Stimulated activated CD8-positive, alpha-beta memory T cell treated with anti-CD3 and anti-CD28 coated beads, Interleukin-12 subunit alpha, Interleukin-12 subunit beta, amount 100 ng/mL, for 1 hour (primary cell): ENCODE measurements at places on chromosomes 2 and 18.

DNA sequence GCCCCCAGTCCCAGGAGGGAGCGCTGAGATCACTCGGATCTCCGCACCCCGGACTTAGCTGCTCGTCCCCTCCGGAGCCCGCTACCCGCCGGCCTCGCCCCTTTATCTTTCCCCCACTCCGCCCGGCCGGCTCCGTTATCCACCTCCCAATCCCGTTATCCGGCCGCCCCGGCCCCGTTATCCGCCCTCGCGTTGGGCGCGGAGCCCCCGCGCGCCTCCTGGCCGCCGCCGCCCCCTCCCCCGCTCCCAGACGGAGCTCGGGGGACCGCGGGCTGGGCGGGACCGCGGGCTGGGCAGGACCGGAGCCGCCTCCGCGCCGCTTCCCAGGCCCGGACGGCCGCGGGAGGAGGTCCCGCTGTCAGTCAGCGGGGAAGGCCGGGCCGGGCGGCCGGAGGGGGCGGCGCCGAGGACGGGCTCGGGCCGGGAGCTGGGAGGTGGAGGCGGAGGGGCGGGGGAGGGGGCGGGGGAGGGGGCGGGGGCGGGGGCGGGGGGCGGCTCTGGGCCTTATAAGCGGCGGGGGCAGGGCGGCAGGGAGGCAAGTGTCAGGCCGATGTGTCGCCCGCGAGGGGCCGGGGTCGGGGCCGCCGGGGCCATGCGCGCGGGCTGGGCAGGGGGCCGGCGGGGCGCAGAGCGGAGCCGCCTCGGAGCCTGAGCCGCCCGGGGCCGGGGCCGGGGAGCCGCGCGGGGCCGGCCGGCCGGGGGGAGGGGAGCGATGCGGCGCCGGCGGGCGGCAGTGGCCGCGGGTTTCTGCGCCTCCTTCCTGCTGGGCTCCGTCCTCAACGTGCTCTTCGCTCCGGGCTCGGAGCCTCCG is at the start of gene PKDCC:
Gene PKDCC, plus strand, starts transcription at position 534 of the 811 bp plus-strand sequence. Its CDS starts 179 bp downstream, at position 713.
- DNase-seq, result no peak

- DNase-seq, result no peak
Measured at GRCh38 chr18:54856105-54856646, 27.9 kb downstream of the RAB27B start.

DNA sequence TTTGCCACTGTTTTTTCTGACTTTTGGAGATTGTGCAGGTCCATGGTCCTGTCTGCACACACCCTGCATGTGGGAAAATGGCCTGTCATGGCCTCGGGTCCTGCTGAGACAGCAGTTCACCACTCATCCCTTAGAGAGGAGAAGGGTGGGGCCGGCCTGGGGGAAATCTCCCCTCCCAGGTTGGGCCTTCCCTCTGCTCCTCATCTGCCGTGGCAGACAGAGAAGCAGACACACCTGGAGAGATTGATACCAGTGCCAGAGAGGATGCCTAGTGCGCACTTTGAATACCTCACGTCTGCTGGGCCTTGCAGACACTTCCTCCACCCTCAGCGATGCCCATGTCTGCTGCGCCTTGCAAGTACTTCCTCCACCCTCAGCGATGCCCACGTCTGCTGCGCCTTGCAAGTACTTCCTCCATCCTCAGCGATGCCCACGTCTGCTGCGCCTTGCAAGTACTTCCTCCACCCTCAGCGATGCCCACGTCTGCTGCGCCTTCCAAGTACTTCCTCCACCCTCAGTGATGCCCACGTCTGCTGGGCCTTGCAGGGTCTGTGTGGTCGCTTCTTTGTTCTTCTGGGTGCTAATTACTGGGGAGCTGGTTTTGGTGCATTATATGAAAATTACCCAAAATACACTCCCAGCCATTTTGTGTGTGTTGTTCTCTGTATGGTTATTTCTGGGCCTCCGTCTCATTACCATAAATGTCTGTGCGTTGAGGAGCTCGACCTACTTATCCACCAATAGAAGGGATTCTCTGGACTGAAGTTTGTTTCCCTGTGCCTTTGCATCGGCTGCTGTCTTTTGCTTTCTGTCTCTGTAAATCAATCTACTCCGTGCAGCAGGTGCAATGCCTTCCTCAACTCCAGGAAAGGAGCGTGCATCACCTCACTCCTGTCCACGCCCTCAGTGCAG is 186.9 kb upstream of the PXDN start:
- no peak for DNase-seq

- DNase-seq, result no peak
Measured at GRCh38 chr2:101655702-101656422, 41.6 kb upstream of the MAP4K4 start.

DNA sequence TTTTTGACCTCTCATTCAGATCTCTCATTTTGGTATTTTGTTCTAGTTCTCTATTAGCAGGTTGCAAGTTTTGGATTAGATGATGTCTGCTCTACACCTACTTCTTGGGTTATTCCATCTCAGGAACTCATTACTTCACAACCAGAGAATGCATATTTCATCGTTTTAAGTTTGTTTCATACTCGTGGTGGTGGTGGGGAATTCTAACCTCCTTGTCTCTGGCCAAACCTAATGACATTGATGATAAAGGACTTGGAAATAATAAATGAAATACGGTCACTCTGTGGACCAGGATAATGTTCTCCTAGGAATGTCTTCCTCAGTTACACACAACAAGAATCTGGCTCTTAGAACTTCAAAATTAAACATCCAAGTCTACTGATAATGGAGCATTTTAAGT is 115.2 kb downstream of the CDC42EP3 start:
- DNase-seq, result no peak

GRCh38 chr18:8799596-8800441 is 94.5 kb downstream of the MTCL1 start:
- no peak for DNase-seq

- DNase-seq, result no peak
Measured at GRCh38 chr2:222710736-222711135, 39.3 kb downstream of the MOGAT1 start.

- no peak for DNase-seq
Measured at GRCh38 chr2:68316111-68316510, 3.6 kb downstream of the CNRIP1 start.

GRCh38 chr2:176174824-176175708 is 13.4 kb upstream of the HOXD1 start:
- DNase-seq, result no peak

DNA sequence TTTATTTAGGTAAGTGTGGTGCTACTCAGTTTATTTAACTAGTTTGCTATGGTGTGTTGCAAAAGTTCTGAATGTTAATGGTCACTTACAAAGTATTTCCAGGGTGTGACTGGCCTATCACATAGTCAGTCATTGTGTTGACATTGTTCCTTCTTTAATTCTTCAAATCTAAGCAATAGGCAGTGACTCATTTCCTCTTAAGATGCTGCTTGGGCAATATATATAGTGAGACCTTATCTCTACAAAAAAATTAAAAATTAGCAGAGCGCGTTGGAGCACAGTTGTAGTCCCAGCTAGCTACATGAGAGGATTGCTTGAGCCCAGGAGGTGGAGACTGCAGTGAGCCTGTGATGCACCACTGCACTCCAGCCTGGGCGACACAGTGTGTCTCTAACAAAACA is 5.8 kb upstream of the CCDC88A start:
- DNase-seq, result no peak

DNA sequence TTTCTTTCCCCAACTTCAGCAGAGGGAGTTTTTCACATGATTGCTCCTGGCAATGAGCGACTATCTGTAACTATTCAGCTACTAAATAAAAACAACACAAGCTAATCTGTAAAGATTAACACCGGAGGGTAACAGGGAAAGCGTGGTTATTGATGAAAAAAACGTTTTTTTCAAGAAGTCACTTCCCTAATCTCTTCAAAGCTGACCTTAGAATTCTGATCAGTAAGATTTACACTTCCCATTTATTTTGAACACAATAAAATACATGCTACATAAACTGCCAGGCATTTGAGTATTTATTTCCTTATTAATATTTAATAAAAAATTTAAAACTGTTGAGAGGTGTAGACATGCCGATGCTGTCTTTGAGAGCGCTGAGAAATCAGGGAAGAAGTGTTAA is 207.4 kb upstream of the HDAC4 start:
- DNase-seq, result no peak

GRCh38 chr2:17620841-17621240 is 80.3 kb downstream of the VSNL1 start:
- DNase-seq, result no peak

GRCh38 chr2:114550895-114551793 is 108.7 kb downstream of the DPP10 start:
- no peak for DNase-seq

GRCh38 chr18:59697236-59697932 is at the start of gene CCBE1:
Gene CCBE1, minus strand, starts transcription at chr18:59697423.
- DNase-seq, result no peak

- no peak for DNase-seq
Measured at GRCh38 chr2:218780851-218781690, 876 bp upstream of the CYP27A1 start.

- no peak for DNase-seq
Measured at GRCh38 chr2:71546777-71547281, 93.5 kb downstream of the DYSF start.

DNA sequence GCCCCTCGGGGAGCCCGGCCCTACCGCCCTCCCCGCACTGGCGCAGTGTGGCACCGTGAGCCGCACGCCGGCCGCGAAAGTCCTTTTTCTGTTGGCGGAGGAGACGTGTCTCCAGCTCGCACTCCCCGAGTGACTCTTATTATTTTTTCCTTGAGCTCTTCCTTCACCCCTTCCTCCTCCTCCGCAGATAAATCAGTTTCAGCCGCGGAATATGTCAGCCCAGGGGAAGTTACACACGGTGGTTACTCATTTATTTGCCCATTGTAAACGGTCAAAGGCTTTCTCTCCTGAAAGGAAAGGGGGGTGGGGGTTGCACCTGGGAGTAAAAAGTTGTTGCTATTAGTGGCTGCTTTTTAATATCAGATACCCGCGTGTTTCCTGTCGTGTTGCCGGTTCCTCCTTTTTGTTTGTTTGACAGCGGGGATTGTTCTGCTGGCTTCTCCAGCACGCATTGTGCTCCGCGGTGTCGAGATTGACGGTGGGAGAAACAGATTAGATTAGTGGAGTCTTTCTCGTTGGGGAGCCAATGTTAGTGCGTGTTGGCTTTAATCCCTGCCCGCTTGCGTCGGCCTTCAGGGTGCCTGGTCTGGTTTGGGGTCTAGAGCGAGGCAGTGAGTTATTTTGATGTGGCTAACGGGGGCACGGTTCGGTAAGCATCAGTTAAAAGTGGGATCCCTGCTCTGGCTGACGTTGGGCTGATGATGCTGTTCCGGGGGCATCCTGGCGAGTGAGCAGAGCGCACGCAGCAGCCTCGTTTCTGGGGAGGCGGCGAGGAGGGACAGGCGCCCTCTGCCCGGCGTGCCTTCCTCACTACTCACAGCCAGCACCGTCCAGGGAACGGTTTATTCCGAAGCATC is 1.6 kb downstream of the CRIM1 start:
- no peak for DNase-seq

- no peak for DNase-seq
Measured at GRCh38 chr2:121634354-121635307, 14.6 kb downstream of the CLASP1 start.

GRCh38 chr2:40451918-40452605 is at the start of gene SLC8A1:
Gene SLC8A1, minus strand, starts transcription at chr2:40452090.
- DNase-seq, result no peak

DNA sequence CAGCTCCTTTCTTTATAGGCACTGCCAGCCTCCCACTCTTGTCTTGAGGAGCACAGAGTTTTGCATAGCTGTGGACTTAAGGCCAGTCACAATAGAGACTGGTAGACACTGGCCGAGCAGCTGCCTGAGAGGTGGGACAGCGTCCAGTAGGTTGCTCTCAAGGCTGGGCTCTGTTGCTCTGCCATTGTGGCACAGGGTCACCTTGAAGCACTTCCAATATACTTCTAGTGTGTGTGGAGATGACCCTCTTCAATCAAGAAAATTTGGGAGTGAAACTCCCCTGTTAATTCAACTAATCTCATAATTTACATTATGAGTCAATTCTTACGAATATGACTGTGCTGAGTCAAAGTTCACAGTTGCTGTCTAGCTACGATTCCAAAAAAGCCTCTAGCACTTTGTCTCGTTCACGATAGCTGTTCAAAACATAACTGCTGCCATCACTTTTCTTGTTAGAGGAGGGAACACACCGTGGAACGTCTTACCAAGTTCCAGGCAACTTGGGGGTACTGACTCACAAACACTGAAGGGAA is 636.2 kb downstream of the EPHA4 start:
- DNase-seq, result no peak

DNA sequence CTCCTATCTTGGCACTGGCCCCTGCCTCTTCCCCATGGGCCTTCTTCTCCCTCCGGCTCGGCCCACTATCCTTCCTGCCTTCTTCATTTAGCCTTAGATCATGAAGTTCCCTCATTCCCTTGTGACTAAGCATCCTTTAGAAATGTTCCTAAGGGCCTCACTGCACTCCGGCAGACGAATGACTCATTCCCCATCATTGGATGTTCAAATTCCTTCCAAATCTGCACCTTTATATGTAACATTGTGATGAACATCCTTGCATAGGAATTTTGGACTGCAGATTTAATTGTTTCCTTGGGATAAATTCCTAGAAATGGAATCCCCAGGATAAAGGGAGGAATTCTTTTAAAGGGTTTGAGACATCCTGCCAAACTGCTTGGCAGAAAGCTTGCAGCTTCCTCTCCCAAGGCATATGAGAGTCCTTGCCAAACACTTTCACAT is 19.0 kb downstream of the CRACDL start:
- no peak for DNase-seq

DNA sequence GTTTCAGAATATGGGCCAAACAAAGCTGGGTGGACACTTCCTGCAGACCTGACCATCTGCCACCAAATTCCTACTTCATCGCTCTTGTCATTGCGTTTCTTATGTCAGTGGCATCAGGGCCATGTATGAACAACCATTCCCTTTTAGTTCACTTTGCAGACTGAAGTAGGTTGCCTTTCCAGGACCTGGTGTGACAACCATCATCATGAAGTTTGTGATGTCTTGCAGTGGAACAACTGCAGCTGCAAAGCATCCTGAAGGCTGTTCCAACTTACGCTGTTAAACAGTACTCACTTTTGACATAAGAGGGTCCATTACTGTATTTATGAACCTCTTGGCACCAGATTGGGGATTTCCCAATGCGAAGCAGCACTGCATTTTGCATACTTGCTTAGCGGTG is 511.6 kb downstream of the ARHGAP15 start:
- DNase-seq, result no peak

- DNase-seq, result no peak
Measured at GRCh38 chr2:8496079-8496478, 185.8 kb upstream of the ID2 start.

DNA sequence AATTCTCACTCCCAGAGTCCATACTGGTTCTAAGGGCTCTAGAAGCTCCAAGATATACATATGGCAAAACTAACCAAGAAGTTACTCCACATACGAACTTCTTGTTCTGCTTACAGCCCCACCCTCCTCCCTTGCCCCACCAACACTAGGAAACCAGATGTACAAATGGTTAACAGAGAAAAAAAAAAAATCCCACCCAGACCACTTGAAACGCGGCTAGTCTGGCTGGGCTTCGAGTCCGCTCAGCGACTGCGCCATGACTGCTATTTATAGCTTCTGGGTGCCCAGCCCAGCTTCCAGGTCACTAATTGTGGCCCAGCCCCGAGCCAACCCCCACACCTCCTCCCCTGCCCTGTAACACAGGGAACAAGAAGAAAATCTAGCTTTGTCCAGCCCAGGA is 47.0 kb upstream of the IHH start:
- DNase-seq, result no peak
